ENCODE measurements at places on chromosomes 7 and 10.

DNA sequence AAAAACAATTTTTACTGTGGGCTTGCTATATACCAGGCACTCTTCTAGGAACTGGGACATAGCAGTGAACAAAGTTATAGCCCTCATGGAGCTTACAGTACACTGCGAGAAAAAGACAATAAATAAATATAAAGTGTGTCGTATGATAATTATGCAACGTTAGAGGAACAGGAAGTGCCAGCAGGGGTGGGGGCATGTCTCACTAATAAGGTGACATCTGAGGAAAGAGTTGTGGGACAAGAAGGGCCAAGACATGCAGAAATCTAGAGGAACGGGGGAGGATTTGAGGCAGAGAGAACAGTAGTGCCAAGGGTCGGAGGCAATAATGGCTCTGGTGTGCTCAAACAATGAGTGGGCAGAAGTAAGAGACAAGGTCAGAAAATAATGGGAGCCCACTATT lies 52.8 kb downstream of the LMBR1 start:
- DNase-seq: no peak

DNA sequence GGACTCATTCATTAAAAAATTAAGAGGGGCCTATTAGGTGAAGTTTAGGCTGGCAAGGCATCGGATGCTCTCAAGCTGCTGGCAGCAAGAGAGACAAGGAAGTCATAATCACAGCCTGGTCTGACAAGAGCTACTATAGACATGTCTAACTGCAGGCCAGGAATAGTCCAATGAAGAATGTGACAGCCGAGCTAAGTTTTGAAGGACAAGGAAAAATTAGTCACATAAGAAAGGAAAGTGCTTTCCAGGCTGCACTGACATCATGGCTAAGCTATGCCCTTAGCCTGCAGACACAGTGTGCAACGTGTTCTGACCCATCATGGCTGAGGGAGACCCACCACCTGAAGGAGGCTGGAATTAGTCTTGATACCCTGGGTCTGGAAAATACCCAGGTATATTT lies 281.1 kb downstream of the PLXNA4 start:
- DNase-seq: no peak

GRCh38 chr7:93884541-93884940 lies 6.0 kb downstream of the TFPI2 start:
- DNase-seq: no peak

DNA sequence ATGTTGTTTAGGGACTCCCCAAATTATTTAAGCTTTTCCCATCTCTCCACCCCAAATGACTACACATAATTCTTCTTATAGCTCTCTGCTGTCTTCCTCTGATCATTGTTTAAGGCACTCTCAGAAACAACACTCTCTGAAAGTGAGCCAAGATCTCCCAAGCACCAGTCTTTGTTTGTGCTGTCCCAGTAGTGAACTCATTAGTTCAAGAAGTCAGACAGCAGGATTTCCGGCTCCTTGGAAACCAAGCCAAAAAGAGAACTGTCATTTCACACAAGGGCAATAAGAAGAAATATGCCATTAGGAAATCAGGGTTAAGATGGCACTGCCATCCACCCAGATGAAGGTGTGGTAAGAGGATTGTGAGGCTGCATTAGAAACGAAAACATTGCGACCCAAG lies 83.1 kb downstream of the FZD1 start:
- DNase-seq: no peak

DNA sequence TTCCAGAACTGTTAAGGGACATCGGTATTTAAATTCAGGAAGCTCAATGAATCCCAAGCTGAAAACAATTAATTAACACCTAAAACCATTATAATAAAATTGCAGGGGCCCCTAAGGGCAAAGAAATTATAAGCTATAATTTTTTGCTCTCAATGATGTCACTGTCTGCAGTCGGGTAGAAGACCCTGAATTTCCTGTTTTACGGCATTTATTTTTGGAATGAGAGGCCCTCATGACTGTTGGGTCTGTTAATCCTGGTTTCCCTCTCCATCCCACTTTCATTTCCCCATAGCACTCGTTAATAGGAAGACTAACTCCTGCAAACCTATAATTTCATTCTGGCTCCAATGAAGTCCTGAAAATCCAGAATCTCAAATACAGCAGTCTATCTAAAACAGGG lies 25.8 kb upstream of the GPR37 start:
- DNase-seq: no peak

GRCh38 chr7:83559887-83560286 lies 89.1 kb downstream of the SEMA3E start:
- no peak for DNase-seq

DNA sequence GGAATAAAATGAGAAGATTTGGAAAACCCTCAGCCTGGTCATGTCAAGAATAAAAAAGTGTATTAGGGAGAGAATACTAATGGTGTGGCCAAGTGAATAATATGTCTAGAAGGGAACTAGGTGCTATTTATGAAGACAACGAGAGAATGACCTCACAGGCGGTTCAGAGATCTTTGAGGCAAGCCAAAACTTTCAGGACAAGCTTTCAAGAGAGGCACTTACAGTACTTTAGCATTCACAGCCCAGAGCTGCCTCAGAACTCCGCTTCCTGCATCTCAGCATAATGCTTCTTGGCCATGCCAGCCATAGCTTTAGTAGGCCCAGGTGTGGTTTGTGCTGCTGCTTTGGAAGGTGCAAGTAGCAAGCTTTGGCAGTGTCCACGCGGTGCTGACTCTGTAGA lies 37.2 kb upstream of the CCDC7 start:
- DNase-seq: no peak

DNA sequence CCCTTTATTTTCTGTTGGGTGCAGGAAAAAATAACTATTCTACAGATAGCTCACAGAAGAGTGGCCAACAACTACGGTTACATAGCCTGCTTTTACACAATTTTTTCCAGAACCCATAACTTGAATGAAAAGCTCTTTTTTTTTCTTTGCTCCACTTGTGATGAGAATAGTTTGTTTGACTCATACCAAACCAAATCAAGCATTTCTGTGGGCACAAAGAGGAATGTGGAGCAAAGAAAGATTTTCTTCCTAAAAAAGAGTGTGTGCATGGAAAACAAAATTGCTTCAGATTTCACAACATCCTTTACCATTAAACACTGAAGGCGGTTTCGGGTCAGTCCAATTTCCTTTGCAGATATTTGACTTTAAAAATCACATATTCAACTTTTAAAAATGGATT lies 54.8 kb upstream of the RAB11FIP2 start:
- no peak for DNase-seq

- no peak for DNase-seq
Observed at GRCh38 chr7:120023494-120024167, 249.3 kb upstream of the KCND2 start.

DNA sequence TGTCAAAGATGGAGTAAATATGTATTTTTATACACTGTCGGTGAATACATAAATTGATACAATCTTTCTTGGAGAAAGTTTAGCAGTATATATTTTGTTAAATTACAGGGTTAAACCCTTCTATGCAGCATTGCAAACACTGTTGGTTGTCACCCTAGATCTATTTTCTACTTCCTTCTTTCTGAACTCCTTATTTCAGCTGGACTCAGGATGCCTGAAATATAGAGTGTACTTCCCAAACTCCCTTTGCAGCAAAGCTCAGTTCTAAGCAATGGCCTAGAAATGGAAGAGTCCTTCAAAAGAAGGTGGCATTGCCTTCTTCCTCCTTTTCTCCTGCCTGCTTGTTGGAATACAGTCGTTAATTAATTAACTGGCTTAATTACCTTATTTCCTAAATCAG lies 20.6 kb downstream of the CUBN start:
- DNase-seq: no peak

- DNase-seq: no peak
Observed at GRCh38 chr10:97169911-97170693, 15.7 kb downstream of the SLIT1 start.

- DNase-seq: no peak
Observed at GRCh38 chr10:44335330-44336021, 49.4 kb downstream of the CXCL12 start.

- peak; percentile 55 for DNase-seq
Observed at GRCh38 chr10:14604181-14605142, 170.2 kb downstream of the FAM107B start.

DNA sequence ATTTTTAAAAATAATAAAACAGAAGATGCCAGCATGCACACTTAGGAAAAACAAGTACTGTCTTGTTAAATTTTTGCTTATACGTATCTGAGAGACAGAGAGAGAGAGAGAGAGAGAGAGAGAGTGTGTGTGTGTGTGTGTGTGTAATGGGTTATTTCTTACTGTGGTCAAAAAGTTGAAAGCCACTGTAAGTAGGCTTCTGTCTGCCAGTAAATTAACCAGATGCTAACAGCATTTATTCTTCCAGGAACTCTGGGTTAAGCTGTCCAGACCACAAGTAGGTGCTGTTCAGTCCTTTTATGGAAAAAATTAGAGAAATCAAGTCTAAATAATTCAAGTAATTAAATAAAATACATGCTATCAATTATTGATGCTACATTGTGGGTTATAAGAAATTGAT lies 39.7 kb downstream of the RNF32 start:
- no peak for DNase-seq

GRCh38 chr7:13352677-13353076 lies 636.8 kb downstream of the ETV1 start:
- DNase-seq: no peak

DNA sequence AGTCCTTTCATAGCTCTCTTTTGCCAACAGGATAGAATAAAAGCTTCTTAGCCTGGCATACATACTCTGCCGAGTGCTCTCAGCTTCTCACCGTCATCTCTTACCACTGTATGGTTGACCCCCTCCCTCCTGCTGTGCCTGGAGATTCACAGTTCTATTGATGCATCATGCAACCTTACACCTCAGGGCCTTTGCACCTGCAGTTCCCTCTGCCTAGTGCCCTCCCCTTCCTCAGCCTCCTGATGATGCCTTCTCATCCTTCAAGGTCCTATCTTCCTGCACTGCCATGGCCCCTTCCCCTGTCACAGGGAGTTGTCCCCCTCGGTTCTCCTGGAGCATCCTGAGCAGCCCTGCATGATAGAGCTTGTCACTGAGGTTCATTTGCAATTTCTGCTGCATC lies 81.5 kb downstream of the CDH23 start:
- no peak for DNase-seq

GRCh38 chr10:109062371-109062770 lies 860.9 kb downstream of the XPNPEP1 start:
- no peak for DNase-seq

GRCh38 chr7:121924269-121925186 lies 51.6 kb downstream of the PTPRZ1 start:
- DNase-seq: no peak

GRCh38 chr7:102138676-102139075 lies 148.0 kb upstream of the SH2B2 start:
- DNase-seq: no peak

DNA sequence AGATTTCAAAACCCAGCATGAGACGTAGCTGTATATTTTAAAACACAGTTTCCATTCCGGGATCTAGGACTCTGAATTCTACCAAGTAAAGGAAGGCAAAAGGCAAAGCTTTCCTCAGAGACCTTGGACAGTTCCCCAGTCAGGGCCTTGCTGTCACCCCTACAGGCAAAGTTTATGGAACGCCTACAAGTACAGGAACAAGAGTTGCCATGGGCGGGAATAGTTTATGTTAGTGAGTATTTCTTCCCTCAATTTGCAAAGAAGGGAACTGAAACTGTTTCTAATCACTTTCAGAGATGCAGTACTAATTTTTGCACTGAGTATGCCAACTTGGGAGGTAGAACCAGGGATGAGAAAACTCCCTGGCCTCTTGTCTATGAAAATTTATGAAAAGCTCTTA lies 68.2 kb upstream of the LRGUK start:
- no peak for DNase-seq
